ENCODE measurements at places on chromosomes 4 and X.

GRCh38 chr4:157772907-157773306 lies 399.9 kb downstream of the GASK1B start:
- no peak for DNase-seq

DNA sequence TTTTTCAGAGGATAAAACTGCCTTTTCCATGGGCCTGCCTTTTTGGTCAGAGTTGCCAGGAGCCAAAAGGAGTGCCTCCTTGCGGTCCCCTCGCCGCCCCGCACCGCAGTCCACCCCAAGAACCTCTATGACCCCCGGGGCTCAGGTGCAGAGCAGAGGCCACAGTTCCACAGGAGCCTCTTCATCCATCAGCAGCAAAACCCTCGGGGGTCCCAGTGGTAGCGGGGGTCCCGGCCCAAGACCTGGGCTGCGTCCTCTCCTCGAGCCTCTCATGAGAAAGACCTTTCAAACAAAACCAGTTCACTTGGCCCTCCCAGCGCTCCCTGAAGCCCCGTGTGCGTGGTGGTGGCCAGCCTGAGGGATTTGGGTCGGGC lies 16.8 kb downstream of the ZFYVE28 start:
- DNase-seq: no peak

DNA sequence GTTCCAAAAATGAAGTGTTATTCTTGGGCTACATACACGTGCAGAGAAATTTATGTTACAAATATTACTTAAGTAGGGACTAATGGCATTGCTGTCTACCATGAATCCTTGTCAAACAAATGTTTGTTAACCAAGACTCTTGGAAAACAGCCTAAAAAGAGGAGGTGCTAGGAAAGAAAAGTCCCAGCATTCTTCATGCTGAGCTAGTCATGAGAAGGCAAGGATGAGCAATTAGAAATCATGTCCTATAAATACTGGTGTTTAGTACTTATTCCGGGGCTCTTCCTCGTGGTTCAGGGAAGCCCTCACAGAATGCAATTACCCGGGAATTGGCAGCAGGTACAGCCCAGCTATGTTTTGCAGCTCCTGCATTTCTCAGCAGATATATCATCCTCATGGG lies 378.1 kb upstream of the FTHL17 start:
- DNase-seq: no peak

DNA sequence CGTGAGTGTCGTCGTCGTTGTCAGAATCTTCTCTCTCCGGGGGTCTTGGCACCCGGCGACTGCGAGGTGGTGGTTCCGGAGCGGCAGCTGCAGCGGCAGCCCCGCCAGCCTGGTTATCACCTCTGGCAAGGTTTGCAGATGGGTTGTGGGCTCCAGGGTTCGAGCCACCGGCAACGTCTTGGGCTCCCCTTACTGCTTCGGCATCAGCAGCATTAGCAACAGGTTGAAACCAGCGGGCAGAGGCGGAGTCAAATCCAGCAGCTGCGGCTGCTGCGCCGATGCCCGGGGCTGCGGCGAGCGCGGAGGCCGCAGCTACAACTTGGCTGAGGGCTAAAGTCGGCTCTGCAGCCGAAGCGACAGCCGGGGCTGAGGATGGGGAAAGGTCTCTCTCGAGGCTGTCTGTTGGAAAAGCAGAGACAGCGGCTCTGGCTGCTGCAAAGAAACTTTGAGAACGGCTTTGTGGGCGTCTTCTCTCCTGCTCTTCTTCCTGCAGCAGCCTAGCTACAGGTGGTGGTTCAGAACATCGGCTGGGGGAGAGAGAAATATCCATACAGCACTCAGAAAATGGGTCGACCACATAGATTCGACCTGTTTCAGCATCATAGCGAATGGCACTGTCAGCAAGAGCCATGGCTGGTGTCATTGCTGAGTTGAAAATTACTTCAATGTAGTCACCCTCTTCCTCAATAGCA lies 3.6 kb downstream of the IRS4 start:
- no peak for DNase-seq

DNA sequence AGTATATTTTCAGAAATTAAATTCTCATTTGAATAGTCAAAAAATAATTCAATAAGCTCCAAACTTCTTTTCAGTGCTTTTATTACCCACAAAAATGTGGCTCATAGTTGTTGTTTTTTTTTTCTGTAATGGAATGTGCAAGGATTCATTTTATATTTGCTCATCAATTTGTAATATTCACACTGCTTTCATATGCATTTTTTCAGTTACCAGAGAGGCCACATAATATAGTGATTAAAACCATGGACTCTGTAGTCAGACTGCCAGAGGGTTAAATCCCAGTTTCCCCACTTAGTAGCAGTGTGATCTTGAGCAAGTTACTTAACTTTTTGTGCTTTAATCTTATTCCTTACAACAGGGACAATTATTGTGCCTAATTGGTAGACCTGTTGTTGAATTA lies 64.5 kb downstream of the FAM9B start:
- DNase-seq: no peak

- no peak for DNase-seq
Measured at GRCh38 chr4:167943872-167944505, 148.3 kb upstream of the ANXA10 start.

GRCh38 chr4:25783943-25784342 lies 78.8 kb downstream of the SEL1L3 start:
- DNase-seq: no peak

GRCh38 chr4:62394766-62395165 lies 1194.6 kb downstream of the ADGRL3 start:
- DNase-seq: no peak

DNA sequence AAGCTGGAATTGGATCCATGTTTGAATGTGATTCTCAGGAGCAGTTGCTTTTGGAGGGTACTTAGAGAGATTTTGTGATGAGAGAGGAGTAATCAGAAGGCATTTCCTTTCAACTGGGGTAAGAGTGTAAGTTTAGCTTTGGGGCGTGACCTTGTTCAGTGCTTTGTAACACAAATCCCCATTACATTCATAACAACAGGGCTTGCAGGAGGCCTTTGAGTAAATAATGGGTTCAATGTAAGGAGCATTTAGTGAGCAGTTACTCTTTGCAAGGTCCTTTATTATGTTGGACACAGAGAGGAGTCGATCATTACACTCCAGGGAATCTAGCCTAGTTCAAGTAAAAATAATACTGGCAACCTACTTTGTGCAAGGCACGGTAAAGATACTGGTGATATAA lies 74.0 kb upstream of the AFF2 start:
- DNase-seq: no peak

GRCh38 chrX:69072486-69073006 lies 92.7 kb downstream of the PJA1 start:
- DNase-seq: no peak

DNA sequence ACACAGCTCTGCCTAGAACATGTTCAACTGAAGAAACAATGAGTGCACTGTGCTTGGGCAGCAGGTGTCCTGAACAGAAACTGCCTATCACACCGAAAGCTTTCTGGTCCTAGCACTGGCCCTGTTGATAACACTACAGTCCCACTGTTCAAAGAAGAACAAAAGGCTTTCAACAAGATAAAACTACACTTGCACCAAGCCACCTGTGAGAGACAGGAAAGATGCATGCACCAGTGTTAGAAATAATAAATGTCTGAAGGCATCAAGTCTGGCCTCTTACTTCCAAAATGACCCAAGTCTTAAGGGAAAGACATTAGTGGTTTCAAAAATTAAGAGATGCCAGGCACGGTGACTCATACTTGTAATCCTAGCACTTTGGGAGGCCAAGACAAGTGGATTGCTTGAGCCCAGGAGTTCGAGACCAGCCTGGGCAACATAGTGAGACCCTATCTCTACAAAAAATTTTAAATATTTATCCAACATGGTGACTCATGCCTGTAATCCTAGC lies 68.7 kb downstream of the APBB2 start:
- DNase-seq: no peak

GRCh38 chr4:95505151-95505550 lies 43.6 kb downstream of the UNC5C start:
- DNase-seq: no peak

- no peak for DNase-seq
Measured at GRCh38 chr4:89069481-89069880, 12.5 kb upstream of the FAM13A start.

DNA sequence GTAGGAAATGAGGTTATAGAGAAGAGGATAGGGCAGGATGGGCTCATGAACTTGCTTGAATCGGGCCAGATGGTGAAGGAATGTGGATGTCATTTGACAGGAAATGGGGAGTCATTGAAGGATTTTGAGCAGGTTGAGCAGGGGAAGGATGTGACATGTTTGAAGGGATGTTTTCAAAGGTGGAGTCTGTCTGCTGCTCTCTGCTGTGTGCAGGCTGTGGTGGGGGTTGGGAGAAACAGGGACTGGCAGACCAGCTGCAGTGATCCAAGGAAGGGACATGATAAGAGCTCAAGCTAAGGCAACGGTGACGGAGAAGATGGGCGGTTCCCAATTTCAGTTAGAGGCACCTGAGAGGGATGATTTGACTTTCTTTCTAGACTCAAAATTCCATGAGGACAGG lies 14.0 kb upstream of the XPNPEP2 start:
- DNase-seq: no peak

DNA sequence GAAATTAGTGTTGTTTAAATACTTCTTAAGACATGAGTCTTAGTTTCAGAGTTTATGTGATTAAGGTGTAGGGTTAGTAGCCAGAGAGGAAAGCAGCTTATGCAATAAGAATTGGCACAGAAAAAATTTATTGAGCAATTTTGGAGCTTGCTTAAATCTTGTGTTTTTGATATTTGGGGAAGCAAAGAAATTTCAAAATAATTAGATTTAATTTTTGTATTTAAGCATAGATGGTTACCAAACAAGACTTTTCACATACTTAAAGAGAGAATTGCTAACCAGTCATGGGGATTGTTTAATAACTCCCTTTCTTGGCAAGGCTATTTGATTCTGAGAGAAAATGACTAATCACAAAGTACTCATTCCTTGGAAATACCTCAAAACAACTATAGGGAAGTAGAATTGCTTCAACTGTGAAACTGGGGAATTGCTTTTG lies 202.0 kb upstream of the GRID2 start:
- DNase-seq: no peak

GRCh38 chr4:153074486-153074885 lies 129.8 kb upstream of the TRIM2 start:
- no peak for DNase-seq

GRCh38 chrX:71994601-71995000 lies 84.0 kb downstream of the NHSL2 start:
- DNase-seq: no peak

GRCh38 chr4:102305666-102306065 lies 39.6 kb downstream of the SLC39A8 start:
- DNase-seq: no peak

DNA sequence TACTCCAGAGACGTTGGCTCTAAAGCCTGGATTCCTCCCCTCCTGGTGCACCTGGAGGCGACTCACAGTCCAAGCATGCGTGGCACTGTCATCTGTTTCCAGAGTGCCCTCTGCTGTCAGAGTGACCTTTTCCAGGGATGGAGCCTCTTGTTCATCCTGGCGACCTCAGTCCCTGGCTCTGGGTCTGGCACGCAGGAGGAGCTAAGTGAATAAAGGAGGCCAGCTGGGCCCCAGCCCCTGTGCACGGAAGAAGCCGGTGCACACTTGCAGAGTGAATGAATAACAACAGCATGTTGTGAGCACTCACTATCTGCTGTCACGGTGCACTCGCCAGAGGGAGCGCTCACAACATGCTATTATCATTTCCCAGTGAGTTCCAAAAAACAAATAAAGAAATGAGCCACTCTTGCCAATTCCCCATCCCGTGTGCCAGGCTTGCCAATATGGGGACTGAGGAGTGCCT lies 27.8 kb upstream of the PSAPL1 start:
- DNase-seq: no peak

DNA sequence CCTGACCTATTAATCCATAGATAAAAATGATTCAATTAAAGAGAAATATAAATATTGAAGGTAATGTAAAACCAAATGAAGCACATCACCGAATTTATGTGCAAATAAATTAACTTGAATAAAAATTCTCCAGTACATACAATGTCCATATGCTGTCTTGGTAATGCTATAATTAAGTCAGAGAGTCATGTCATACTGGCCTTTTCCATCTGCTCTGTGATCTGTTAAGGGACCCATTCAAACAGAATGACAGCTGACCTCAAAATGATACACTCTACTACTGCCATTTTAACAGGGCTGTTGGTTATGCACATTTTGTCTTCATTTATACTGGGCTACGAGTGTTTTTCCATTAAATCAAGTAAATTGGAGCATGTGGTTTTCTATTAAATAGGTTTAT lies 99.3 kb downstream of the TEX13A start:
- DNase-seq: no peak

DNA sequence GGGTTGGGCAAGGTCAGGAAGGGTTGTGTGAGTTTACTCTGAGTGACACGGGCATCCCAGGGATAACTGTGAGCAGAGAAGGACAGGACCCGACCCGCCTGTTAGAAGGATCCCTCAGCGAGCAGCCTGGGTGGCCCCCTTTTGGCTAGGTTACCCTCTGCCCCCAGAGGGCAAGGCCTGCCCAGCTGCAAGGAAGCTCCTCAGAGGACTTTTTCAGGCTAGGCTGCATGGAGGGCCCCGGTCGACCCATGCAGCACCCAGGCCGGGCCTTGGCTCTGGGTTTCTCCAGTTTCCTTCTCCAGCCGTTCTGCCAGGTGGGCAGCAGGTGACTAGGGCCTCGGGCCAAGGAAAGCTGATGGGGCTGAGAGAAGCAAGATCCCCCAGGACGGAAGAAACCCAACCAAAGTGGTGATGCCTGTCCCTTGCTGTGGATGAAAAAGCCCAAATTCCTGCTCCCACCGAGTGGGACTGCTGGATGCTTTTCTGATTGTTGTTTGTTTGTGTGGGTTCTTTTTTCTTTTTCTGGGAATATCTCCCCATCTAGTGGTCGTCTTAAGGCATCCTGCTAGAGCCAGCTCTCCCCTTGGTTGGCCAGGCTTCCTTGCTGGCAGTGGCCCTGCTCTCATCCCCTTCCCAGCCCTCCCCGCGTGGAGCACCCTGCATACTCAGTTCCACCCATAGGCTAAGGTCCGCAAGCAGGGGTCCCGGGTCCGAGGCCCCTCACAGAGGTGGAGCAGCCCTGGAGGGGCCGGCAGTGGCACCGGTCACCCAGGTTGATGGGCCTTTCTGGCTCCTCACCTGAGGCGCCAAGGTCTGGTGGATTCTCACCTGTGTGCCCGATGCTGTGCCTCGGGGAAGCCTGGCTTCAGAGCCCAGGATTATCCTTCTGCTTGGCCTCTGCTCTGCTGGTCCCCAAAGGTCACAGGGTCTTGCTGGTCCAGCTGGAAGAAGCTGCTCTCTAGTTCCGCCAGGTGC lies 1.8 kb downstream of the ZFP92 start:
- no peak for DNase-seq

DNA sequence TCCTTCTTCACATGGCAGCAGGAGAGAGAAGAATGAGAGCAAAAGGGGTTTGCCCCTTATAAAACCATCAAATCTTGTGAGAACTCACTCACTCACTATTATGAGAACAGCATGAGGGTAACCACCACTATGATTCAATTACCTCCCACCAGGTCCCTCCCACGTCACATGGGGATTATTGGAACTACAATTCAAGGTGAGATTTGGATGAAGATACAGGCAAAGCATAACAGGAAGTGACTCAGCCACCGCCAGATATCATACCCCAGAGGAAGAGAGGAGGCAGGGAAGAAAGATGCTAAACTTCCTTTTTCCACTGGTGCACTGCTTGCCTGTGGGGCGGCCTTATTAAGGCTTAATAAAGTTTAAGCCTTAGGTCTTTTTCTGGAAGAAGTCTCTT lies 766.1 kb downstream of the KCTD8 start:
- no peak for DNase-seq

Data from CD4-positive, alpha-beta T cell treated with Interleukin-15 for 4 hours (primary cell).